ENCODE measurements at places on chromosomes 6 and 20.

DNA sequence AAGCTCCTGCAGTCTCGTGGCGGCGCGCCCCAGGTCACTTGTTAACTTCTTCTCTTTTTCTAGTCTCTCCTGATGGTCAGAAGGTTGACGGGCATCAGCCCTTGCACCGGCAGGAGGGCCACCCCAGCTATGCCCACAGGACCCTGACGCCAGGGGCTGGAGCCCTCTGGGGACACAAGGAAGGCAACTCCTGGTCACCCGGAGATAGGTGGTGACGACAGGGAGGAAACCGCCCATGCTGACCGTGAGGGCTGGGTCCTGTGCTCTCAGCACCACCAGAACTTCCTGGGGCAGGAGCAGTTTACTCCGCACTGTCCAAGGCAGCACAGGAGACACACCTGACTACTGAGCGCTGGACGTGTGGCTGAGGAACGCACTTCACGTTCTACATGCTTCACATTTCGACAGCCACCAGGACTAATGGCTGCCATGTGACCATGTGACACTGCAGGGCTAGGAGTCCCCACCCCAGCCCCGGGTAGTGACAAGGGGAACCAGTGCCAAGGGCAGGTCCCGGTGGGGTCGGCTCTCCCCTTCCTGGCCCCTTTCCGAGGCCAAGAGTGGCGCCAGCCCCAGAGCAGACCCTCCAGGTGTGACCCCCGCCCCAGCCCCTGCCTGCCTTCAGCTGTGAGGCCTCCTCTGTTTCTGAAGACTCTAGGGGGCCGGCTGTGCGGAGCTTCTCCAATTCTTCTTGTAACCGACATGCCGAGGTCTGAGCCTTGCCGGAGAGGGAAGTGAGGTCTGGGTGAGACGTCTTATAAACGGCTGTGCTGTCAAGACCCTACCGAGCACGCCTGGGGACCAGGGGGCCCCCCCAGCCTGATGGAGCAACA, 45.2 kb downstream of the DSTN start:
- DNase-seq: no peak

GRCh38 chr6:137282254-137282653, 63.1 kb upstream of the IFNGR1 start:
- DNase-seq: no peak

GRCh38 chr6:44076356-44077213, 50.7 kb downstream of the MRPL14 start:
- DNase-seq: no peak

DNA sequence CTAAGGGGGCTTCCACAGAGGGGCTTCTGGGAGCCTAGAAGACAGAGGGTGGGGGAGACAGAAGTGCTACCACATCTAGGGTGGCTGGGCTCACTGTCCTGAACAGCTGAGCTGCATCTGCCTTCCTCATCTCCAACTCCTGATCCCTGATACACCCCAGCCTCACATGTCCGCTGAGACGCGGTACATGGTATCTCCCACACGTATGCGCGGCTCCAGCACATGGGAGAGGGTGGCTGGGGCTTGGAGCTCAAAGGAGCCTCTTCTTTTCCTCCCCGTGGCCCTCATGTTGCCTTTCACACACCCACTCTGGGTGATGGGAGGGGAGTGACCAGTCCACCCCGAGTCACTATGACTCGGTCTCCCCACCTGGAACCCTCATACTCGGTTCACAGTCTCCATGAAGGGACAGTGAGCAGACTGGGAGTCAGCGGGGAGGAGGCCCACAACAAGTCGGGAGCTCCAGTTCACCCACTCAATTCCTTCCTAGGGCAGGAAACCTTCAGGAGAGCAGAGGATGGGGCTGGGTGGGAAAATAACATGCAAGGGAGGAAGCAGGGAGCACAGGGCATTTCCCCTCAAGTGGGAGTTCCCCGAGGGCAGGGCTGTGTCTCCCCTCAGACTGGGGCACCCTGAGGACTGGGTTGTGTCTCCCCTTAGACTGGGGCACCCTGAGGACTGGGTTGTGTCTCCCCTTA, 61.7 kb downstream of the MRPL14 start:
- DNase-seq: no peak

DNA sequence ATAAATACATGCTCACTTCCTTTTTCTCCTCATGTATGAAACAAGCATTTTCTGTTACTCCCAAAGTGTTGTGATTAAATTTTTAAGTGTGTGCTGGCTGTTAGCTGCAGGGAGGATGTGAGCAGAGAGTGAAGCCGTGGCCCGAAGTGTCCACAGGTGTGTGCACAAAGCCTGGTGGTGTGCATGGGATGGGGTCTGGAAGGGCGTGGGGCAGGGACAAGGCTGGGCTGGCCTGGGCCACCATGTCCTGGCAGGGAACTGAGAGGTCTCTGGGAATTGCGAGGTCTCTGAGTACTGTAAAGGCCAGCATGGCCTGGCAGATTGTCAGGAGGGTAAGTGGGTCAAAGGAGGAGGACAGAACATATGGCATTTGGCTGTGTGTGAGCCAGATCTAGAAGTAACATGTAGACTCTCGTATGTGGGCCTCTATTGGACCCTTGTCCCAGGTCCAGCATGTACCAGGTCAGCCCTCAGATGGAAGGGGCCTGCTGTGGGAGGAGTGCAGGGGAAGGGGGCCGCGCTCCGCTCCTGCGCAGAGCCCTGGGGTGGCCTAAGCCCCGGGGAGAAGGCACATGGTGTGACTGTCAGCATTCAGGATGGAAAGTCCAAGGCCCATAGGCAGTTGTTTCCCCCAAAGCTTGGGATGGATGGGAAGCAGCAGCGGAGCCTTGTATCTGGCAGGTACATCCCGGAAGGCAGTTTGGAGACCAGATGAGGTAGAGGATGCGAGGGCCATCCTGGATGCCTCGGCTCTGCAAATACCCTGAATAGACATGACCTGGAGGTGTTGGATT, 45.1 kb upstream of the PHACTR3 start:
- DNase-seq: no peak
